ENCODE measurements at places on chromosomes 3 and 15.

DNA sequence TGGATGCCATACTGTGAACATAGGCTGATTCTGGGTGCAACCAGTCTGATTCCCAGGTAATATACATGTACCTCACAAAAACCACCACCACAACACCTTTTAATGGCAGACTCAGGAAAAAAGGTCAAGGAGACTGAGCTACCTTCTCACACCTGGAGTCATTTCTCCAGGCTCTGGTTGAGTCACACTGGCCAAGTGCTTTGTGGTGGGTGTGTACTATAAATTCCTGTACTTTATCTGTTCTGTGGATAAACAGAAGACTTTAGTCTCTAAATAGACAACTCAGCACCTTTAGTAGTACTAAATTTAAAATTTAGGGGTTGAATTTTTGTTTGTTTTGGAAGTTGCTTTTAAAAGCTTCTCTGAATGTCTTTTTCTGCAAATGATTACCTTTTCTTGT is 46.7 kb downstream of the TOP2B start:
- DNase-seq = no peak

DNA sequence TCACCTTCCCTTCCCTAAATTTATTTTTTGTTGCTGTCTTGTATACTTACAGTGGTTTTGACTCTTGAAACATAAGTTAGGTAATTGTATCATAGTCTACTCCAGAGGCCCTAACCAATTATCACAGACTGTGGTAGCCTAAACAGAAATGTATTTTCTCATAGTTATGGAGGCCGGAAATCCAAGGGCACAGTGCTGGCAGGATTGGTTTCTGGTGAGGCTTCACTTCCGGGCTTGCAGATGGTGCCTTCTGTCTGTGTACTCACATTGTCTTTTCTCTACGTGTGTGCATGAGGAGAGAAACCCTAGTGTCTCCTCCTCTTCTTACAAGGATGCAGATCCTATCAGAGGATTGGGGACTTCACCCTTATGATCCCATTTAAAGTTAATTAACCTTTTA is 290.2 kb upstream of the KCNMB2 start:
- no peak for DNase-seq

DNA sequence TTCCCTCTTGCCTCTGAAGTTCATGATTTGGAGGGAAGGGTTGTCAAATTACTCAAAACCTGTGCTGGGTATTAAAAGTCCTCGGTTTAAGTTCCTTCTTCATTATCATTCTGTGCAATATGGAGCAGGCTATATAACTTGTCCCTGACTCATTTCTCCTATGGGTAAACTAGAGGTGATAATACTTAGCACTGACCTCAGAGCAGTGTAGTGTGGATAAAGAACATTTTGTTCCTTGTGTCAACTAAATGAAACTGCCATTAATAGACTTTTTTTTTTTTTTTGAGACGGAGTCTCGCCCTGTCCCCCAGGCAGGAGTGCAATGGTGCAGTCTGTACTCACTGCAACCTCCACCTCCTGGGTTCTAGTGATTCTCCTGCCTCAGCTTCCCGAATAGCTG is 2.2 kb upstream of the BBX start:
- no peak for DNase-seq

DNA sequence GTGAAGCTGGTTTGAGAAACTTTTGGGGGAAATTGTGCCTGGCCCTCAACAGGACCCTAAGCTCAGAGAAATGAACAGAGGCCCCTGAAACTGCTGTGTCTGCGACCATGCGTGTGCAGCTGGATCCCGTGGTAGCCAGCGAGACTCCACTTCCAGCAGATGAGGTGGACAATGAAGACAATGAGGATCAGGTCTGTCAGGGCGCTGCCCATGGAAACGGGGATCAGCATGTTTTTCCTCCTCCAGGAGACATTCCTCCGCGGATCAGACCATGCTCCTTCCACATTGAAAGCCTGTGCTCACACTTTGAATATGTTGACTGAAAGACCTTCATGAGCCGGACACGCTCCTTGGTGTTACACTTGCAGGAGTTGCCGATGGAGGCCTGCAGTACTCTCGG is 1439.8 kb upstream of the ALCAM start:
- DNase-seq = no peak

GRCh38 chr15:43953402-43953801 is 126.6 kb downstream of the WDR76 start:
- no peak for DNase-seq

DNA sequence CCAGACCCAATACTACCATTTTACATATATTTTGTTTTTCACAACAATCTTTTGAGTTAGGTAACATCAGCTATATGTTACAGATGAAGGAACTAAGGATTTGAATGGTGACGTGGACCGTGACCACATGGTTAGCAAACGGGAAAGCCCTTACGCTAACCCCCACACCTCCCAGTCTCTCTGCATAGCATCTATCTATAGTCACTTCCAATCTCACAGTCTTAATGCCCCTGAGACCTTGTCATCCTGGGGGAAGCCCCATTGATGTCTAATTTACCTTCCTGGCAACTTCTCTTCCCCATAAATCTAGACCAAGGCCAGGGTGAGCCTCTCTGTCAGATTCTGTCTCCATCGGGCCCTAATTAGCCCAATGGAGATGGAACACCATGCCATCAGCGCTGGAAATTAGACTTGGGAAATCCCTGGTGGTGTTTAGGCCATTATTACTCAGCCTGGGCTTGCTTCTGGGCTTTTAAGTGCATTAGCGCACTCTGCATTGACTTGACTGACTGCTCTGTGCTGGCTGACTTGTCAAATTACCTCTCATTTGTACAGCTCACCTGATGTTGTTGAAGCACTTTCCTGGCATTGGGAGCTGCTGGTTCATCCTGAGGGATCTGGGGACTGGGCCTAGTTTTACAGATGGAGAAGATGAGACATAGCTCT is 34.0 kb upstream of the SH3GL3 start:
- no peak for DNase-seq

DNA sequence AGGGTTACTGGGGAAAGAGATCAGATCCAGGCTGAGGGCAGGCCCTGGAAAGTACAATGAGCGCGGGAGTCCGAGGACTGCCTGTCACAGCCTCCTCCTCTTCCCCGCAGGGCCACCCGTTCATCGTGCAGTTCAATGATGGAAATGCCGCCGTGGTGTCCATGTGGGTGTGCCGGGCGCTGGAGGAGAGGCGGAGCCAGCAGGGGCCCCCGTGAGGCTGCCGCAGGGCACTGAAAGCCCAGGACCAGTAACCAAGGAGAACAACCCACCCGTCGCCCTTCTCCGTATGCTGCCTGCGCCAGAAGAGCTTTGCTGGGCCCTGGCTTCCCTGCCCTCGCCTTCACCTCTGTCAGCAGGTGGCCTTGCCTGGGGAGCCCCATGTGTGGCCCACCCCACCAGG is 18.8 kb upstream of the SKOR1 start:
- no peak for DNase-seq

- DNase-seq = no peak
Measured at GRCh38 chr15:100332721-100333120, 9.1 kb downstream of the ADAMTS17 start.

DNA sequence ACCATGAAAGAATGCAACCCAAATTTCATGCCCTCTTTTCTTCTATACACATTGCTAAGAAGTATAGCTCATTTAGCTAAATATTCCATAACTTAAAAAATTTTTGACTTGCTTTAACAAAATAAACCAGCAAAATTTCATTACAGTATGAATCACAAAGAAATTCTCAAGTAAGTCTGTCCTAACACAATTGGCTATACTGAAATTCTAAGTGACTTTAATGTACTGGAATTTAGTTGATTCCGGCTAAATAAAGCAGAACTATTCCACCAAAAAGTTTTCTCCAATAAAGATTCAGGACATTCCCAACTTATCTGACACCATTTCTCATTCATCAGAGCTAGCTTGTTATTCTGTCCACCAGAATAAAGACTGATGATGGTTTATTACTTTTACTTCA is 23.8 kb downstream of the LRRFIP2 start:
- DNase-seq = no peak

- DNase-seq = no peak
Measured at GRCh38 chr3:113533534-113533892, 1.2 kb downstream of the SIDT1 start.

- DNase-seq = no peak
Measured at GRCh38 chr3:12508291-12508700, 24.0 kb downstream of the TSEN2 start.

DNA sequence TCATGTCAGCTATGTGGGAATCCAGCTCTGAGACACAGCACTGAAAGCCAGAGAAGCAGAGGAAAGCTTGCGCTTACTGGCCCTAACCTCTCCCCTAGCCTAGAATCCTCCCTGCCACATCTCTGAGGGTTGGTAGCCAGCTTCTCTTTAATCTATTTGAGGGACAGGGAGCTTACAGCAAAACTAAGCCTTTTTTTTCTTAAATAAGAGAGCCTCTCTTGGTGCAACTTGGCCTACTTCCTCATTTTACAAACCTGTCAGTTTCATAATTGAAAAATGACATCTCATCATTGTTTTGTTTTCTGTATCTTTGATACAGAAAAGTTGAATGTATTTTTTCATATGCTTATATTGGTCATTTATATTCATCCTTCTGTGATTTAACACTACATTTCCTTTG is 193.9 kb downstream of the ZNF621 start:
- DNase-seq = no peak

DNA sequence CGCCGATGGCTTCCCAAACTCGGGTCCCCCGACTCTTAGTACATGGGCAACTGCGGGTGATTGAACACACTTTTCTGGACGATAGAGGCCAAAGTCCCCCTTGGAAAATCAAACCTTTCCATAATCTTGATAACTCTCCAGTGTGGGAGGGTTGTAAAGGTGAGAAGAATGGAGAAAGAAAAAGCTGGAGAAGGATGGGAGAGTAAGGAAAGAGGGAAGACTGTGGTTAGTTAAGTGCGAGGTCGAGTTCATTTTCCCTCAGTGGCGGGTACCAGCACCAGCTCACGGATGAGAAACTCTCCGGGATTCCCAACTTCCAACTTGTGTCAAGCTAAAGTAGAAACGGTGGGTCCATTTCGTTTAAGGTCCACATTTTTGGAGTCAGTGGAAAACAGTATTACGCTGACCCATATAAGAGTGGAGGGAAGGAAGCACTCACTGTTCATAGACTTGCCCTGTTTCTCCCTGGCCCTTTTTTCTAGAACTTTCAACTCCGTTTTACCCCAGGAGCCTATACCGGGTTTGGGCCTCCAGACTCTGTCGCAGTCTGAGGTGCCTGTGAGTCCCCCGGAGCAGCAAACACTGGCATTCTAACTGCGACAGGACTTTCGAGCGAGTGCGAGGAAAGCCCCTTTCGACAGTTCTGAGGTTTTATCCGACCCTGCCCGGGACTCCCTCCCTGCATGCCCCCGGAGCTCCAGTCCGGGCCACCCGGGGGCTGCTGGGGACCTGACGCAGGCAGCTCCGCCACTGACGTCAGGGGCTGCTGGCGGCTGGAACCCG is 14.8 kb downstream of the ZIC1 start:
- no peak for DNase-seq

DNA sequence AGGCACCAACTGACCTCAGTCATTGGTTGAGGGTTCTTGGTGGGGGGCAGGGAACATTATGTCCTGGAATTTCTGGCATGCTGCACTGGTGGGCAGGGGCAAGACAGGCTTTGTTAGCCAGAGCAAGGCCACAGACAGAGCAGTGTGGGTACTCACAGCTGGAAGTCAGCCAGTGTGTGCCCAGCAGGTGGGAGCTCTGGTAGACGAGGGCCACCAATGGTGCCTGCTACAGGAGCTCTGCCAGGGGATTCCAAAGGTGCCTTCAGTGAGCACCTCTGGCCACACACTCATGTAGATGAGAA is 31.3 kb downstream of the CYP8B1 start:
- DNase-seq = no peak

DNA sequence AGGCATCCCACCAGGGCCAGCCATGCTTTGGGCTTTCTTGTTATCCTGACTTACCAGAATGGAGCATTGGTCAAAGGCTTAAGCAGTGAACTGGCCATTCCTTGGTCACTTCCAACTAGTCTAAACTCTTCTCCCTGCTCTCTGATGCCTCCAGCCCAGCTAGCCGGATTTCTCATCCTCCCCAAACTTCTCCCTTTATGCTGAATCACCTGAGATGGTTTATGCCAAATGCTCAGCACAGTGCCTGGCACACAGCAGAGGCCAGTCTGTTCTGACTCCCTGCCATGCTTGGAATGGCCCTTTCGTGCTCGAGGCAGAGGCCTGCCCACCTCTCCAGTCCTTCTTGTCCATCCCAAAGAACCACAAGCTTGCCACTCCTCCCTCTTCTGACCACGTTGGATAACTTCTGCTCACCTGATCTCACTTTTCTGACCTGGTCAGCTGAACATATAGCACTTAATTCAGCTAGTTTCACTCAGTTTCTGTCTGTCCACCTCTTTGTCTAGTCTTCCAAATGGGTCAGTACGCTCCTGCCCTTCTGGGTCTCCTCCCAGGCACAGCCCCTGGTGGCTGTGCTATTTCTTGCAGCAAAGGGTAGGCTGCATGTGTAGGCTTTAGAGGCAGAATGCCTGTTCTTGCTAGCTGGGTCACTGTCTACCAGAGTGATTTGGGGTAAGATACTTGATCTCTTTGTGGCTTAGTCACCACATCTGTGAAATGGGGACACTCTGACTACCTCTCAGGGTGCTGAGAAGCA is 2.2 kb upstream of the RBP1 start:
- DNase-seq = no peak

DNA sequence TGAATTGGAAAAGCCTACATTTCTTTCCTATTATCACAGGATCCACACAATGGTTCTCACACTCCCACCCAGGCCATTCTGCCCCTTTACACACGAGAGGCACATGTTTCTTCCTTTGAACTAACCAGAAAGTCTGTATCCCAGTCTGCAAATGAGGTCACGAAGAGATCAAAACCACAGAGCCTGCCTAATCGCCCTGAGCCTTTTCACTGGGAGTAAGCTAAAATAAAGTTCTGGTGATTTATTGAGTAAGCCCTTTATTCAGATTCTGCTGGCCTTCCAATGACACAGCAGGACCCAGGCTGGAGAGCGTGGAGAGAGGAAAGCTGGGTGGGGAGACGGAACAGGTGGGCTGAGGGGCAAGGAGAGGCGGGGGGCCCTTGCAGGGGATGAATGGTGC is 78.7 kb downstream of the ATP1B3 start:
- DNase-seq = no peak

- DNase-seq = no peak
Measured at GRCh38 chr3:68919000-68919399, 13.3 kb downstream of the TAFA4 start.

DNA sequence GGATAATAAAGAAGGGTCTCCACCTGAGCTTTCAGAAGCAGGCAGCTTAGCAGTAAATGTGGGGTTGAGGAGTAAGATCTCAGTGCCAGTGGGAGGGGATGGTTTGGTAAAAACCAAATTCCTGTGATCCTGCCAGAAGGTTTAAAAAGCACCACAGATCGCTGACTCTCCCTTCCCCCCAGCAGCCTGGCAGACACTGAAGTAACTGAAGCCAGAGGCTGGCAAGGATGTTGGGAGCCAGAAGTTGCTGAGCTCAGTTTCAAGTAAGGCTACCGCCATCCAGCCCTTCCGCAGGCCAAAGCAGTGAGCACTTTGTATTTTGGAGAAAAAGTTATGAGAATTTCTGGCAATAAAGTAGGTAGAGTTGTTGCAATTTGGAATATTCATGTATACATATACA is 246.4 kb downstream of the ZNF621 start:
- DNase-seq = no peak

GRCh38 chr3:121748680-121749275 is 763 bp downstream of the GOLGB1 start:
- no peak for DNase-seq

Data from NCI-H1048 (cell line).